Activated effector memory CD4-positive, alpha-beta T cell treated with Interleukin-2 at 50 U/mL for 16 hours (primary cell): ENCODE measurements at places on chromosomes 7 and 10.

- no peak for DNase-seq
These were observed 450.9 kb upstream of the CNTNAP2 start for GRCh38 chr7:145665499-145666258.

- no peak for DNase-seq
These were observed 301.2 kb downstream of the DPP6 start for GRCh38 chr7:154353355-154353767.

DNA sequence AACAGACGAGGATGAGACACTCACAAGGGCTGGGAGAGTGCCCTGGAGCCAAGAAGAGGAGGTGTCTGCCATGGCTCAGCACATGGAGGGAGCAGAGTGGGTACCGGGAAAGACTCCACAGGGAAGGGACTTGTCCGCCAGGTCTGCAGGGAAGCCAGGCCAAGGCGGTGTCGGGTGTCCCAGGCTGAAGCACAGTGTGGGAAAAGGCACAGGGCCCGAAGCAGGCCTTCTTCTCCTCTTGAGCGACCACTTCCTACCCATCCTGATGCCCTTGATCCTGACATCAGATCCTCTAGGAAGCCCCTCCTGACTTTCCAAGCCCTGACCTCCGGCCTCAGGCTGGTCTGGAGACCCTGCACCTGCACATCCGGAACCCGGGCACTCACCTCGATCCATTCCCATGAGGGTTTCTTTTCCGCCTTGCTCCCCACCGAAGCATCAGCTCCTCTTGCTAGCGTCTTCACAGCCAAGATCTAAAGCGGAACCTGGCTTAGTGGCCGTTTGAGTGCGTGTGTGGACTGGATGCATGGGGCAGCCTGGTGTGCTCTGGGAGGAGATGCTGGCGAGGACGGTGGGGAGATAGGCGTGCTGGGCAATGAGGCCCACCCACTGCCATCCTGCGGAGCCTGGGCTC, 8.5 kb downstream of the CALML3 start:
- DNase-seq, result no peak

- no peak for DNase-seq
These were observed 8.8 kb upstream of the SPAM1 start for GRCh38 chr7:123916240-123916724.

DNA sequence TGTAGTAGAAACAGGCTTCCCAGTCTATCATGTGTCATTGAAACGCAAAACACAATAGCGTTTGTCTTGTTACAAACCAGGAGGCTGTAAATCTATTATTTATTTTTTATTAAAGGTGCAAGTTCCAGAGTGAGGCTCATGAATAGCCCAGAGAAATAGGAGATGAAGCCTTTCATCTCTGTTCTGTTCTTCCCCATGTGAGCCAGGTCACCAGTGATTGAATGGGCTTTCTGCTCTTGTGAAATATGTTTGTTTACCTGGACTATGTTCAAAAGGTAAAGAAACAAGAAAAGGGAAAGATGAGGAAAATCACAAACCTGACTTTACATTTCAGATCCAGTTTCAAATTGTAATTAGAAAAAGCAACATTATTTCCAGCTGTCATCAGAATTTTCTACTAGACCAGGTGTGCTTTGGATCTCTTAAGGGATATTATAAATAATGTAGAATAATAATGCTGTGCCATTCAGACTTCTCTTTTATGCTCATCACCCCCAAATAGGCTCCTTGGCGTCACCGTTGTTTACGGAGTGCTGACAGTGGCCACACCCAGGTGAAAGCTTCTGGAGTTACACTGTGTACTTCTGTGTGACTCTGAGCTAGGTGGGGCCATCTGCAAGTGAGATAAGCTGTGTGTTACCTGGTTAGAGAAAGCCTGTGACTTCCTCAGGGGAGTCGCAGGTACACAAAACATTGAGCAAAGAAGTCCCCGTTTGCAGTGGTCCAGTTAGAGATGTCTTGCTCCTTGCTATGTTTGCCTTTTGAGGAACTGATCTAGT, 274.9 kb downstream of the SDK1 start:
- no peak for DNase-seq

- no peak for DNase-seq
These were observed 365.9 kb downstream of the INHBA start for GRCh38 chr7:41336981-41337380.

- DNase-seq, result no peak
These were observed 5.4 kb upstream of the SUV39H2 start for GRCh38 chr10:14873090-14873760.

DNA sequence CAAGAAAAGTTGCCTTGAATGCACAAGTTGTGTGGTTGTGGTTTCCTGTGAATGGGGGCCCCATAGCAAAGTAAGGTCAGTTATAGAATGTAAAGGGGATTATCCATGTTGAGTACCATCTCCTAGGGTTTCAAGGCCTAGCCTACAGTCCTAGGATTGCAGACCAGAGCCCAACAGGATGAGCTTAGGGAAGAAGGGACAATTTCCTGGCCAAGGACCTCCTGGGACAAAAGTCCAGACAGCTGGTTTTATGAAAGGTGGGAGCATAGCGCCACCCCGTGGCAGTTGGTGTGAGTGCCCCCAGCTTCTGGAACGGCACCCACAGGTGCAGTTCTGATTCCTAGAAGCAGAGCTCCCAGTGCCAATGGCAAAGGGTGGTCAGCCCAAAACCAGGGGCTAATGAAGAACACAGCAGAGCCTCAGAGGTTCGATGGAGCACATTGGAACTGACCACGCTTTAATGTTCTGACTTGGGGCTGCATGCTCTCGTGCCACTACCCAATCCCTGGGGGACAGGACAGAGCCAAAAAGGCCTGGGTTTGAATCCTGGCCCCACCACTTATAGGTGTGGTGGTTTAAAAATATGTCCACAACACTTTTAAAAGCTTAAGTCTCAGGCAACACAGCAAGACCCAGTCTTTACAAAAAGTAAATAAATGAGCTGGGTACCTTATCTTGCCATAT, 25.8 kb upstream of the TMEM120A start:
- DNase-seq, result peak; percentile 51

- DNase-seq, result no peak
These were observed 392.0 kb downstream of the NRG3 start for GRCh38 chr10:82267014-82267413.

- DNase-seq, result no peak
These were observed 10.6 kb downstream of the ZYX start for GRCh38 chr7:143391462-143392404.

DNA sequence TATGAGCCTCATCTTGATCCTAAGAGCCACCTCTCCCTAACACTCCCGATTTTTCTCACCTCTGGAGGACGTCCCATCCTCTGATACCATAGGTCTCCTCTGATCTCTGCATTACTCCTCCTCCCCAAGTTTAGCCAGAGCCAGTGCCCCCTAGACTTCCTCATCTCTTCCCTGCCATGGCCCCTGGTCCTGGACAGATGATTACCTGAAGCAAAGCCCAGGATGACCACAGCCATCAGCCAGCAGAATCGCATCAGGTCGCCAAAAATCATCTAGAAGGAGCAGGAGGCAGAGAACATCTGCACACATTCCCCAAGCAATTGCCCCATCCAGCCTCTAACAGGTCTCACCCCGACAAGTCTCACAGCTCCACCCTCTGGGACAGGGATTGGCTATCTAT, 11.7 kb downstream of the TRPV6 start:
- DNase-seq, result no peak

DNA sequence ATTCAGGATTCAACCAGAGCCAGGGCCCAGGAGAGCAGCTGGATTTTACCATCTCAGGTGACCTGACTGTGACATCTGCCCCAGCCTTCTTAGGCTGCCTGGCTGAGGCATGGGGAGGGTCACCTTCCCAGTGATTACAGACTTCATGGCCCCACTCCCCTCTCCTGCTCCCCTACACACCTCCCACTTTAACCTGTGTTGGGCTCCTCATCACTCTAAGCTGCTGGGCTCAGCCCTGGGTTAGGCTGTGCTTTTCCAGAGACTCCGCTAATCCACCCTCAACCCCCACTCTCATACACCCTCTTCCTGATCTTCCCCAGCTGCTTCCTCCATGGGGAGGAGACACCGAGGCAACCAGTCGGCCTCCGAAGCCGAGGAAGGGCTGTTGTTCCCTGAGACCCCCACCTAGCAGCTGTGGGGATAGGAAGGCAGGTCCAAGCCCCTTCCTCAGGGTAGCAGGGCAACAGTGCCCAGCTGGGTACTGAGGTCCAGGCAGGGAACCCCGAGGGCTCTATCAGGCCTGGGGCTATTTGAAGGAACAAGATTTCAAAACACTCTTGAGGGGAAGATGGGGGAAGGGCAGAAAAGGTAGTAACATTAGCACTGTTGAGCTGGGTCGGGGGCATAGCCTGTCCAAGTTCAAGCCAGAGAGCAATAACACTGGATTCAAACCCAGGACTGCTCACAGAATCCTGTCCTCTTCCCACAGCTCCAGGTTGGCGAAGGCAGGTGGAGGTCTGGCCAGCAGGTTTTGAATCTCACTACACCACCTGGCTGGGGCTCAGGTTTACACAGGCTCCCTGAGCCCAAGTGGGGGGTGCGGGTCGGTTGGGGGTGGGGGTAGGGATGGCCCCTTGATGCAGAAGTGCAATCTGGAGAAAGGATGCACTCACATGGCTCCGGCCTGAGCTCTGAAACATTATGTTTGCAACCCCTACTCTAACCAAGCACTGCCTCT, 1.8 kb downstream of the IMPDH1 start:
- no peak for DNase-seq

- DNase-seq, result no peak
These were observed 131.8 kb upstream of the HABP2 start for GRCh38 chr10:113420733-113421675.

DNA sequence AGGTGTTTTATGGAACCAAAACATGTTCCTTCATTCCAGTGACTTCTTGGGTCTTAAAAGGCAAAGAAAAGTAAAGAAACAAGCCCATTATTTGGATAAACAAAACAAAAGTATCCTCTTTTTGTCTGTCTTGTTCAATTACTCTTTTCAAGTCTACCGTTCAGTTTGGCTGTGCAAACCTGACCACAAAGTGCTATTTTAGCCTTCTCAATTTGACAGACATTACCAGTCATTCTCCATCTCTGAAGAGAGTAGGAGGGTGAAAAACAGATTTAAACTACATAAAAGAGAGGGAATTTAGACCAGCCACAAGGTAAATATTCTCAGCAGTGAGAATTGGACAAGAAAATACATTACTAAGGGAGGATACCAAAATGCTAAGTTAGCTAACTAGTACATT, 145.2 kb downstream of the GRM3 start:
- no peak for DNase-seq

GRCh38 chr7:36291387-36292316, 98.0 kb upstream of the ANLN start:
- peak; percentile 54 for DNase-seq

DNA sequence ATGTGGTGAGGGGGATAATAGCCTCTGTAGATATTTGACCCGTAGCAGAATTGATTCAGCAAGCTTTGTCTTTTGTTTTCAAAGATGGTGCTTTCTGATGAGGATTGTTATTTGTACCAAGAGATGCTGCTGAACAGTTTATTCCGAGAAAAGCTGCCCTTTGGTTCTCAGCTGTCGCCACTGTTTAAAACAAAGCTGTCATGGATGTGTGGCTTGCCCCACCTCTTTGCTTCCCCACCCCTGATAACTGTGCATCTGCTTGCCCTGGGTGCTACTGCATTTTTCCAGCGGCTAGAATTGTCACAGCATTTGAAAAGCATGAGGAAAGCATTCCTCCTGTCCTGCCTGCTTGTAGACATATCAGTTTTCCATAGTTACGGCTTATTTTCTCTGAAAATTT, 226.9 kb upstream of the CSTF2T start:
- no peak for DNase-seq

DNA sequence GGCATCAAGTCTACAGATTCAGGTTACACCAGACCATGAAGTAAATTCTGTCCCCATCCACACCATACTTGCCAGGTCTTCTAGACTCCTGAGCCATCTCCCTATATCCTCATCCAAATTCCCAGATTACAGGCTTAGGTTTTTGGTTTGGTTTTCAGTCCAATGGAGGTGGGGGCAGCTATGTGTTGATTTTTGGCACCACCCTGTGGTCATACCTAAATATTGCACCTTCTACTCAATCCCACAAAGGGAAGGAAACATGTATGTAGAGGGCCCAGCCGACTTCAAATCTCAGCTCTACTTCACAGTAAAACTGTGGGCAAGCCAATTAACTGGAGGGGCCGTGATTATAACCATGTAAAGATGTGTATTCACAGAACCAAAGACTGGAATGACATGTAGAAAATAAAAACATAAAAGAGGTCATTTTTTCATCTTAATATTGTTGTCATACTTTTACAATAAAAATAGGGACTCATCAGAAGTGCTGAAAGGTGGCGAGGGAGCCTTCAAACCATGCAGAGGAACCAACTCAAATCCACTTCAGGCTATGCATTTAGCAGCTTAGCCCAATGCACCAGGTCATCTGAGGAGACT, 19.8 kb downstream of the ERCC6 start:
- DNase-seq, result no peak

DNA sequence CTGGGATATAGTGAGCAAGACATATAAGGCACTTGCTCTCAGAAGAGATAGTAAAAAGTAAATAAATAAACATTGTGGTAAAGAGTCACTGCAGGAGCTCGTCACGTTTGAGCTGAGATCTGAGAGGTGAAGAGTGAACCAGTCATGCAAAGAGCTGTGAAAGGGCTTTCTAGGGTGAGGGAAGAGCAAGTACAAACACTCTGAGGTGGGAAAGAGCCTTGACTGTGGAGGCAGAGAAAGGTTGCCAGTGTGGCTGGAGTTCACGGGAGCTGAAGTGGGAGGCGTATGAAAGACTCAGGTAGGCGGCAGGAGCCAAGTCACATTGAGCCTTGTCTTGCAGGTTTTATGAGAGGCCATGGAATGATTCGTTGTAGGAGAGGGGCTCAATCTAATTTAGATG, 141.0 kb downstream of the C1GALT1 start:
- DNase-seq, result no peak

GRCh38 chr7:99563650-99564049, 5.2 kb downstream of the ZNF655 start:
- no peak for DNase-seq

DNA sequence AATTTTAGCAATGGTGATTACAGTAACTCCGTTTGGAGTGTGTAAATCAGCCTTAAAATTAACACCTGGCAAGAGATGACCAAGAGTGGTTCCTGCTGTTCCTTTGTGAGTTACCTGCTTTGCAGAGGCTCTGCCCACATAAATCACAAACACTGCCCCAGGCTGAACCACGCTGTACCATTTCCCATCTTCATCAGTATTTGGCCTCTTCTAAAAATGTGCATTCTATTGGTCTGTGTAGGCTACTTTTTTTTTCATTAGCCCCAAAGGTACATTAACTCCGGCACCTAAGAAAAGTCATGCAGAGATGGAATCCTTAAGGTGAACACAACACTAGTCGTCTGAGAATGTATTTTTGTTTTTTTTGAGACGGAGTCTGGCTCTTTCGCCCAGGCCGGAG, 96.1 kb downstream of the PROSER2 start:
- DNase-seq, result no peak

- DNase-seq, result no peak
These were observed 248.9 kb downstream of the COBL start for GRCh38 chr7:51067757-51068156.
